ENCODE measurements at places on chromosomes 13 and 19.

DNA sequence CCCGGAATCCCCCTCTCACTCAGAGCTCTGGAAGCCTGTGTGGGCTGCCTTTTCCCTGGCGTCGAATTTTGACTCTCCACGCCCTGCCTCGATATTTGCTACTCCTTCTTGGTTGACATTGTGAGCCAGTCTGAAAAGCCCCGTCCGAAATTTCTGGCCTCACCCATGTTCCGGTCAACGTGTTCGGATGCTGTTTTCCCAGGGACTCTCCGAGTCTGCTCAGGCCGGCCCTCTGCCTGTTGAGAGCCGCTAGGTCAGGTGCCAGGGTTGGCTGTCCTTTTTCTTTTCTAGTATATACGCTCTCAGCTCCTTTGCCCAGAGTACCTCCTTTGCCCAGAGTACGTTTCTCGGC lies 6.8 kb upstream of the DGKH start:
- no peak for DNase-seq

GRCh38 chr19:21317821-21318220 lies 11.4 kb downstream of the ZNF708 start:
- no peak for DNase-seq

GRCh38 chr13:25753976-25754375 lies 297.8 kb downstream of the SHISA2 start:
- no peak for DNase-seq

DNA sequence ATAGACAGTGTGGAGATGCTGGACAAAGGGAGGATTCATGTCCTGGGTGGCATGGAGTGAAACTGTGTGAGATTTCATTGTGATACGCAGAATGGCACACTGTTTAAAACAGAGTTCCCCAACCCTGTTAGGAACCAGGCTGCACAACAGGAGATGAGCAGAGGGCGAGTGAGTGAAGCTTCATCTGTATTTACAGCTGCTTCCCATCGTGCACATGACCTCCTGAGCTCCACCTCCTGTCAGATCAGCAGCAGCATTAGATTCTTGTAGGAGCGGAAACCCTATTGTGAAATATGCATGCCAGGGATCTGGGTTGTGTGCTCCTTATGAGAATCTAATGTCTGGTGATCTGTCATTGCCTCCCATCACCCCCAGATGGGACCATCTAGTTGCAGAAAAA lies 72.5 kb downstream of the RAP2A start:
- DNase-seq, result no peak

GRCh38 chr19:18287836-18288772 lies 6.7 kb upstream of the JUND start:
- no peak for DNase-seq

DNA sequence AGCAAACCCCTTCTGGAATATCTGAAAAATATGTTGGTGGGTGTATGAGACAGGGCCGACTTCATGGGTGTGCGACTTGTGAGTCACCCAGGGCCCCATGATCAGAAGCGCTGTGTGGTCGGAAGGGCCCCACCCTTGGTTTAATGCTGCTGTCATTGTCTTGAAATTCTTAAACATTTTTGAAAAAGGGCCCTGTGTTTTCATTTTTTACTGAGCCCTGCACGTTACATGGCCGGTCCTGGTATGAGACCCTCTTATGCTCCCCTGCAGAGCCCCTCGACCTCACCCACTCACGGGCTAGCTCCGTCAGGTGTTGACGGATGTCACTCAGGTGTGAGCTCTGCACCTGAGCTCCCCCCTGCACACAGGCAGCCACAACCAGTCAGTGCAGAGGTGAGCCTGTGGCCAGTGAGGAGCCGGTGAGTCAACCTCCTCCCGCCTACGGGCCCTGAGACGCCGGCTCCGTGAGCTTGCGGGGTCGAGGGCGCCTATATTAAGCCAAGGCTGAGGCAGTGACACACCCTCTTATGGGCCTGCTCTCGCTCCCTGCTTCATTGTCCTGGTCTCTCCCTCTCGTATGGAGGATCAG lies 27.7 kb downstream of the GADD45B start:
- peak; percentile 76 for DNase-seq

DNA sequence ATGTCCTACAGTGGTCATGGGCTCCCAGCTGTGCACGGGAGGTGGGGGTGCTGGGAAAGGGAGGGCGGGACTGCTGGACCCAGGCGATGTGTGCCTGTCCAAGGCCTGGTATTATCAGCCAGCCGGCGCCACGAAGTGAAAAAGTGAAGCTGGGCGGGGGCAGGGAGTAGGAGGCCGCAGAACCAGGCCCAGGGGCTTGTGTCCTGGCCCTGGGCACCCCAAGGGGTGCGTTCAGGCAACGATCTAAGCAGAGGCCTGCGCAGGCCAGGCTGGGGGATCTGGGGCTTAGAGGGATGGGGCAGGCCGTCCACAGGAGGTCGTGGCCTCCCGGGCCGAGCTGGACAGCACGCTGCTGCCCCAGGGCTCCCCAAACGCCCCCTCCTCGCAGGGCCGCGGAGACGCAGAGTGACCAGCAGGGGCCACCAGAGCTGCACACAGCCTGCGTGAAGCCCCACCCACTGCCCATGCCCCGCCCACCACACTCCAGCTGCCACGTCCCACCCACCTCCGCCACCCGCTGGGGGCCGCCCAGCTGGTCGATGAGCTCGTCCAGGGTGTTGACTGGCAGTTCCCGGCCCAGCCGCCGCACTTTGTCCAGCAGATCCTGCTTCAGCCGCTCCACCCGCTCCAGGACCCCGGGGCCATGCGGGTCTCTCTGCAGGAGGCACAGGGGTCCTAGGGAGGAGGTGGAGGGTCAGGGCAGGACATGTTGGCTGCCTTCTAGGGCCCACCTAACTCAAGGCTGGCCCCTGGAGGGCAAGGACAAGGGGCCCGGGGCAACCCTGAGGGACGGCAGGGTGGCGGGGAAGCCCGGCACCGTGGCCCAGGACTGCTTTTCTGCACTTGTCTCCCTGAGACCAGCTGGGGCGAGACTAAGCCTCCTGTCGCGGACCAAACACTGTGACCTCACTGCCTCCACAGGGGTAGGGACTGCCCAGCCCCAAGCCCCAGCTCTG lies 9.5 kb downstream of the GPX4 start:
- DNase-seq, result peak; percentile 69

- no peak for DNase-seq
Measured at GRCh38 chr13:101875717-101876393, 423.4 kb downstream of the ITGBL1 start.

DNA sequence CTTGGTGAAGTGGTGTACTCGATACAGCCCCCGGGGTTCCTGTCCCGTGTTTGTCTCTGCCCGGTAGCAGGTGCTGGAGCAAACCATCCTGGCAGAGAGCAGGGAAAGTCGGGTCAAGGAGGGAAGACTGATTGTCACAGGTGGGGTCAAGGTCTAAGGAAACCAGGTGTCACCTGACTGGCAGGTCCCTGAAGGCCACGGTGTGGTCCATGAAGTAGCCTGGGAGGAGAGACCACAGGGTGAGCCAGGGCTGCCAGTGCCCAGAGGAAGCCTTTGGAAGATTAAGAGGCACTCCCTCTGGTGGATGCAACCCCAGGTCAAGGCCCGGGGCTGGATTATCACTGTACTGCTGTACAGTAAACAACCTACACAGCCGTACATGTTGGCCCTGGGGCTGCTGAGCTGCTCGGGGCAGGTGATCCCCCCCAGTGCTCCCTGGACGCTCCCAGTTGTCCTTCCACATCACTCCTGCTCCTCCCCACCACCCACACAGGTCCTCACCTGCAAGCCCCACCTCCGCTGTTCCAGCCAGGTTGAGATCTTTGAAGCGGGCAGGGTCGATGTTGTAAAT lies 6.0 kb upstream of the CCER2 start:
- DNase-seq, result no peak

GRCh38 chr19:49497789-49498103 lies 1.5 kb downstream of the RPS11 start:
- DNase-seq, result no peak

GRCh38 chr13:46475541-46475991 lies 77.4 kb upstream of the LRCH1 start:
- no peak for DNase-seq

DNA sequence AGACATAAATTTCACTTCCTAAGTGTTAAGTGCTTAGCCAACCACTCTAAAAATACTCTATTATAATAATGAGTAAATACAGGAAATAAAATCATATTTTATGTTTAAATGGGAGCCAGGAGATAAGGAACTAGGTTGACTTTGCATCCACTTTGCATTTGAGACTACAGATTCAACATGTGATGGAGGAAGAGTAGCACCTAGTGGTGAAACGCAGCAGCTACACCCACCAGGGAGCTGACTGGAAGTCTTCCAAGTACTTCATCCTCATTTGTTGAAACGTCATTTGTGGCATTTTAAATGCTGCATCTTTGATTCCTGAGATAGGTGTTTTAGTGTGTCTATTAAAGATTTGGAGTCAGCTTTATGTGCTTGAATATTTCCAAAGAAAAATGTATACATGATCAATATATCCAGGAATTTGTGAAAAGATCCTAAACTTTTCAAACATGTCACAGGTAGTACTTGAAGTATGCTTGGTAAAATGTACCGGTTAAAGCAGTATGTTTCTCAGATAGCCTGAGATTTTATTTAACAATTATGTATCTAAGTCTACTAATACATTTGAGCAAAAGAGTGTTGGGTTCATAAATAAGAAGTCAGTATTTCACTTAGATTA lies 17.4 kb upstream of the KCTD12 start:
- peak; percentile 32 for DNase-seq

DNA sequence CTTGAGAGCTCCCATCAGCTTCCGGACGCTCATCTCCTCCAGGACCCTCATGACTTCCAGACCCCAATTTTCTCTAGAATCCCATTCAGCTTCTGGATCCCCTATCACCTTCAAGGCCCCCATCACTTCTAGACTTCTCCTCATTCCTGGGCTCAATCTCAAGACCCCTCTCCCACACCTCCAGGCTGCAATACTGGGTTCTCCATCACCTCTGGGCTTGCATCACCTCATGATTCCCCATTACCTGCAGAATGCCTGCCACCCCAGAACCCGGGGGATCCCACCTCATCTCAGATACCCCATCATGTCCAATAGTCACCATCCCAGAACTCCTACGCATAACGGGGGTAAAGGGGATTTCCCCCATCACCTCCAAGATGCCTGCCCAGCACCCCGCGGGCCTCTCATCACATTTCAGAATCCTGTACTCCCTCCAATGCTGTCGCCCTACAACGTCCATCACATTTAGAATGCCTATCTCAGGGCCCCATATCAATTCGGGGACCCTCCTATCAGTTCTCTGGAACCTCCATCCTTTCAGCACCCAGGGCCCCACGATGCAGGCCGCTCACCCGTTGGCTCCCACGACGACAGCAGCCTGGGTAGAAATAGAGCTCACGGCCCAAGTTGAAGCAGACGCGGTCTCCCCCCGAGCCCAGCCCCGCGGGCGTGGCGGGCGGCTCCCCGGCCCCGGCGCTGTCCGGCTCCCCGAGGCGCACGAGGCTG lies 738 bp downstream of the DMWD start:
- no peak for DNase-seq

DNA sequence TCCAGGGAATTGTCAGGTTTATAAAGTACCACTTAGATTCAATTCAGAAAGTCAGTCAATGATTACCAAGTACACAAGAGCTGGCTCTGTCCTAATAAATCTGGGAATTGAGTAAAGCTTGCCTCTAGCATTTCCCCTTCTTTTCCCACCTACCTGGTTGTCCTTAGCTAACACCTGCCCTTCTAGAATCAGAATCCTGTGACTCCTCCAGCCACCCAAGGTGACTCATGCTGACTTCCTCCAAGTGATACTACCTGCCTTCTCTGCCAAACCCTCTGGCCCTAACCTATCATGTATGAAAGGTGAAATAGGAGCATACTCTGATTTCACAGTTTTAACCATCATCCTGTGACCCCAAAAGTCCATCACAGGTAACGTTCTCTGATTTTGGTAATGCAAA lies 151.2 kb downstream of the DIAPH3 start:
- DNase-seq, result no peak

- no peak for DNase-seq
Measured at GRCh38 chr13:110063490-110064421, 243.2 kb downstream of the COL4A1 start.

GRCh38 chr13:39597838-39598237 lies 5.2 kb downstream of the LHFPL6 start:
- no peak for DNase-seq

- no peak for DNase-seq
Measured at GRCh38 chr19:1189419-1189818, 15.4 kb upstream of the SBNO2 start.

GRCh38 chr13:50390503-50391248 lies 375.4 kb downstream of the KCNRG start:
- no peak for DNase-seq

GRCh38 chr13:97471711-97472110 lies 37.7 kb downstream of the RAP2A start:
- DNase-seq, result no peak

DNA sequence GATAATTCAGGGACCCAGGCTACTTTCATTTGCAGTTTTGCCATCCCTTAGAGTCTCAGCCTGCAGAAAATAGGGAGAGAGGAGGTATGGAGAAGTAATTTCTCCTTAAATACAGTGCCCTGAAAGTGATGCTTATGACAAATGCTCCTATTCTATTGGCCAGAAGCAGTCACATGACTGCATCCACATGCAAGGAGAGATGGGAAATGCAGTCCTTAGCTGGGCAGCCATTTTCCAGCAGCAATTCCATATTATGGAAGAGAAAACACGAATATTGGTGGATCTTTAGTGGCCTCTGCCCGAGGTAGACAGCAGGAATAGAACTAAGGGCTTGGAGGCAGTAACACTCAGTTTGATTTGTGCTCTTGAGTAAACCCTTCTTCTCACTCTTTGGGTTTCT lies 39.4 kb downstream of the VAV1 start:
- no peak for DNase-seq

- no peak for DNase-seq
Measured at GRCh38 chr13:44331912-44332851, 41.4 kb upstream of the SERP2 start.

GRCh38 chr13:108816375-108816774 lies 187.0 kb downstream of the MYO16 start:
- no peak for DNase-seq

- DNase-seq, result no peak
Measured at GRCh38 chr13:63090524-63090923, 1674.9 kb upstream of the PCDH20 start.

DNA sequence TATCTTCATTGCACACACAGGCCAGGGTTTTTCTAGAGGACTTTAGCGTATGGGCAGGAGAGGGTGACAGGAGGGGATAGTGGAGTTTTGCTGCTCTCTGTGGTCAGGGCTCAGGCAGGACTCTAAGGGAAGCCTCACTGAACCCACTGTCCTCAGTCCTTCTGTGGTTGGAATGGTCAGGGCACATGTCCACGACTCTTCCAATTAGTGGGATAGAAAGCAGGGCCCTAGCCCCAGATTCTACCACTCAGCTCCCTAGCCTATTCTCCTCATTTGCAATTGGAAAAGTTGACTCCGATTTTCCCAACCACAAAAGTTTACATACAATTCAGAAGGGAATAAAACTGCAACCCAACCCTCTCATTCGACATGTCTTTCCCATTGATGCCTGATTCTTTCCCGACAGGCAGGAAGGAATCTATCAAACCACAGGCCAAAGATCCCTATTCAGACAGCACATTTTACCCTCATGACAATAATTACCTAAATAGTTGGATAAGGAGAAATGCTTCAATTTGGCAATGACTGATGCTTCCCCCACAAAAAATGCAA lies 38.2 kb downstream of the TGDS start:
- DNase-seq, result no peak
